ENCODE measurements at places on chromosomes 3 and 15.

- no peak for DNase-seq
Measured at GRCh38 chr3:188631291-188632010, 477.5 kb downstream of the LPP start.

GRCh38 chr3:28923994-28924393 is 356.9 kb upstream of the RBMS3 start:
- DNase-seq: no peak

DNA sequence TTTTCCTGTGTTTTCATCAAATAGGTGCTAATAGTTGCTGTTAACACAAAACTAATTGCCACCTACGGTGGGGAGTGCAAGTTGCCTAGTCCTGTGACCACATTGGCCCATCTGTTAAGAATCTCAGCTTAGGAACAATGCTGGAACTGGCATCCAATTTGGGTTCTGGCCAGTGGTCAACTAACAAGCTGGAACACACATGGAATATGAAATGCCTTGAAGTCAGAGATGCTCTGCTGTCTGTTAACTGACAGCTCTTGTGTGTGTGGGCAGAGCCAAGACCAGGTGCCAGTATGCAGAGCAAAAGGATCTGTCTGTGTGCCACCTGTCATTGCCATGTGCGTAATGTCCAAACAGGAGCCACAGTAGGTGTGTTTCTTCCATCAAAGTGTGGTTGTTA is 460.8 kb downstream of the ROBO2 start:
- no peak for DNase-seq

GRCh38 chr3:117600112-117600511 is 890.5 kb downstream of the TUSC7 start:
- peak; percentile 56 for DNase-seq

DNA sequence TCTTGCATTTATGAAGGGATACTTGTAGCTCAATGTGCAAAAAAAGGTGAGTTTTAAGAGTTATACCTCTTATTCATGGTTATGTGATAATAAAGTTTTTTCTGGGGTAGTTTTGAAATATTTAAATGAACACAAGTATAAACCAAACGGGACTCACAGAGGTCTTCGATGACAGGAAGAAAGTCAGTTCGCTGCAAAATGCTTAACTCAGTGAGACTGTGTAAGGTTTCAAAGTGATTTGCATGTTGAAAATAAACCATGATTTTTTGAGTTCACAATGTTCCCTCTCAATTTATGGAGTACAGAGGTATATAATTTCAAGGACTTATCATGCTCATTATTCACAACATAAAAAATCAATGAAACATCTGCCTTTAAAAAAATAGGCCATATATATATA is 36.3 kb upstream of the MYH15 start:
- DNase-seq: no peak

DNA sequence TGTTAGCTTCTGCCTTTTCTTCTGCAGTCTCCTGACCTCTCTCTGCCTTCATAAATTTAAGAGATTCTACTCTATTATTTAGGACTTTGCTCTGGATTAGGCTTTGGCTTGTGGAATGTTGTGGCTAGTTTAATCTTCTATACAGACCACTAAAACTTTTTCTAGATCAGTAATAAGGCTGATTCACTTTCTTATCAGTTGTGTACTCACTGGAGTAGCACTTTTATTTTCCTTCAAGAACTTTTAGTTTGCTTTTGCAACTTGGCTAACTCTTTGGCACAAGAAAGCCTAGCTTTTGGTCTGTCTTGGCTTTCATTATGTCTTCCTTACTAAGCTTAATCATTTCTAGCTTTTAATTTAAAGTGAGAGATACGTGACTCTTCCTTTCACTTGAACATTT is 265.5 kb upstream of the TBC1D5 start:
- no peak for DNase-seq

- DNase-seq: no peak
Measured at GRCh38 chr3:182697345-182697919, 95.9 kb upstream of the ATP11B start.

DNA sequence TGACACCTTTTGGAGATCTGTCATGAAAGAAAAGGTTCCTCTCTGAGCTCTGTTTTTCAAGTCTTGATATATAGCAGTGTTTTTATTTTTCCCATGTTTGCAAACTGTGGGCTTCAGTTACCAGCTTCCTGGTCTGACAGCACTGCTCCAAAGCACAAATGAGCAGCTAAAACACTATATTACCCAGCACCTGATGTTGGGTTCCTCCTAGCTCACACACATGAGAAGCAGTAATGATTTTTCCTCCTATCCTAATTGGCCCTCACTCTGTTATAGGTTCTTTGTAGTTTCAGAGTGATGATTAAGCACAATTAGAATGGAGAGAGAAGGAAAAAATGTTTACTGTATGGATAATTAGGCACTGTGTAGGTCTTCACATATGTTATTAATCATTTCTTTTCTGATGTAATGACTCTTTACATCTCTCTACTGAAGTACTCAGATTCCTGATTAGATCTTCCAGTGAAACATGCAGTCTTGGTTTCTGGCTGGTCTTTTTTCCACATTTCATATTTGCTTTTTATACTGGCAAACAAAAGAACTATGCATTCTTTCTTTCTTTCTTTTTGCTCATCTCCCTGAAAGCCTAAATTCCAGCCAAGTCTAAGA is 939.7 kb downstream of the NSUN3 start:
- DNase-seq: no peak

DNA sequence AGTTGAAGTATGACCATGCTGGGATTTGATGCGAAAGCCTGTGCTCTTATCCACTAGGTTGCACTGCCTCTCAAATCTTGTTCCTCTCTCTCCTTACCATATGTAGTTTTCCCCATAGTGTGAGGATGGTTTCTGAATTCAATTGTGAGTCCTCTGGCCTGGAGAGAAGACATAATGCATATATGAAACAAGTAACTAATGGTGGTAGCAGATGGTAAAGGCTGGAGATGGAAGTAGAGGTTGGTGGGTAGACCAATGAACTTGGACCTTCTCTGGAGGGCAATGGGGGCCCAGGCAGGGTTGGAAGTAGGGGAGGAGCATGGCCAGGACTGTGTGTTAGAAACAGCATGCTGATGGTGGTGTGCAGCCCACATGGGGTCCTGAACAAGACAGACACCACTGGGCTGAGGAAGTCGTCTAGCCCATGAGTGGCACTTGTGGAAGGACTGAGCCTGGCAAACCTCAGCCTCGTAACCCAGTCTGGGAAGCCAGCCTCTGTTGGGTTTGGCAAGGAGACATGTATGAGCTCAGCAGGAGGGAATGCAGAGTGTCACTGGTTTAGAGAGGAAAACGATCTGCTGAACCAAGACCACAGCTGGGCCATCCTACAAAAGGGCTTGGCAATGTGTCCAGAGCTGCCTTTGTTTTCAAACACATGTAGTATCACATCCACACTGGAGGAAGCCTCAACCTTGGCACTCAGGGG is 18.5 kb upstream of the LMCD1 start:
- DNase-seq: no peak

DNA sequence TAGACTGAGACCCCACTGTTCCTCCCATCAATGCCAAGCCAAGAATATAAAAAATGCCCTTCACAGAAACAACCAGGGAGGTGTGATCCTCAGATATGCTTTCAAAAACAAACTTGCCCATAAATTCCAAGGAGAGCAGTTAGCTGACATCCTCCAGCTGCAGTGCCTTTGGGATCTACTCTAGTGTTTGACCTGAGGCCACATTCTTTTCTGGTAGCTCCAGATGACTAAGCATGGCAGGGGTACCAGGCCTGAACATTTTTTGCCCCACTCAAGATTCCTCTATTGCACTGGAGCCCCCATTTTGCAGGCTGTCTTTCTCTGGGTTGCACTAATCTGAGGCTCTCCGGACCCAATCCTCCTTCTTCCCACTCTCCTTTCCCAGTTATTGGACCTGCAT is 27.9 kb upstream of the ACP3 start:
- DNase-seq: no peak

- no peak for DNase-seq
Measured at GRCh38 chr3:73403444-73403843, 221.3 kb downstream of the PDZRN3 start.

GRCh38 chr3:174465177-174465576 is 394.0 kb upstream of the NAALADL2 start:
- DNase-seq: no peak

Data from NCI-H2107 (cell line).